Cortex of kidney (tissue), 1 donor: ENCODE measurements at places on chromosomes 6 and 20.

DNA sequence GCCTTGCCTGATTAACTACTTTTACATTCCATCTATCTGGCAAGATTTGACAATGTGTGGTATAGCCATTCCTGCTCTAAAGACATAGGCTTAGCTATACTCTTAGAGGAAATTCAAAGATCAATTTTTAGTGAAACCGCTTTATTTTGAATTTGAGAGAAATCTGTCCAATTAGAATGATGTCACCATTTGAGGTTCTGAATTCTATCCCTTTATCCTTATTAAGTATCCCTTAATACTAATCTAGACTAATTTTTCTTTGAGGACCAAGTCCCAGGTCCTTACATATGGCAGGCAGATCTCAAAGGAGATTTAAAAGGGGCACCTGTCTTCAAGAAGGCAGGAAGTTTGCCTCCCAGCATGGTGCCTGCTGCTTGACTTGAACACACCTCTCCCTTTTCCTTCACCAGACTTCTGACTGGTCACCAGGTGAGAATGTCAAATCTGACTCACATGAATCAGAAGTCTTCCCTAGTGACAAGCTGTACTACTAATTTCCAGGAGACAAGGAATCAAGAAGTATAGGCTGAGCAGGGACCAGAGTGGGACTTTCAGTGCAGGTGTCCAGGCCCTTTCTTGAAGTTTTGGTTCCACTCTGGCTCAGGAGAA, 15.0 kb upstream of the MRAP2 start:
- no peak for DNase-seq

DNA sequence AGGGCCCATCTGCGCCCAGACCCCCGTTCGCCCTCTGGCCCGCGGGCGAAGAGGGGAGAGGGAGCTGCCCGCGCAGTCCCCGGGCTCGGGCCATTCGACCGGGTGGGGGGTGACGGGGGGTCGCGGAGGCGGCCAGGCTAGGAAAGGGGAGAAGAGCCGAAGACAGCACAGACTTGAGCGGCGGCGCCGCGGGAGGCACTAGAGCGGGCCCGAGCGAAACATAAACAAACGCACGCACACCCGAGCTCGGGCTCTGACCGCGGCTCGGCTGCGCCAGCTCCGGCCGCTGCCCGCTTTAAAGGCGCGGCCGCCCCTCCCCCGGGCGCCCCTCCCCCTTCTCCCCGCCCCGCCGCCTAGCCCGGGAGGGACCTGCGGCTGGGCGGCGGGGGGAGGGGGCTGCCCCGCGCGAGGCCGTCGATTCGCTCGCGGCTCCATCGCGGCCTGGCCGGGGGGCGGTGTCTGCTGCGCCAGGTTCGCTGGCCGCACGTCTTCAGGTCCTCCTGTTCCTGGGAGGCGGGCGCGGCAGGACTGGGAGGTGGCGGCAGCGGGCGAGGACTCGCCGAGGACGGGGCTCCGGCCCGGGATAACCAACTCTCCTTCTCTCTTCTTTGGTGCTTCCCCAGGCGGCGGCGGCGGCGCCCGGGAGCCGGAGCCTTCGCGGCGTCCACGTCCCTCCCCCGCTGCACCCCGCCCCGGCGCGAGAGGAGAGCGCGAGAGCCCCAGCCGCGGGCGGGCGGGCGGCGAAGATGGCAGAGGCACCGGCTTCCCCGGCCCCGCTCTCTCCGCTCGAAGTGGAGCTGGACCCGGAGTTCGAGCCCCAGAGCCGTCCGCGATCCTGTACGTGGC, at the start of gene FOXO3:
Gene FOXO3, plus strand, starts transcription at position 455 of the 846 bp plus-strand sequence. Its CDS starts 292 bp downstream, at position 747.
- DNase-seq = peak; percentile 33

DNA sequence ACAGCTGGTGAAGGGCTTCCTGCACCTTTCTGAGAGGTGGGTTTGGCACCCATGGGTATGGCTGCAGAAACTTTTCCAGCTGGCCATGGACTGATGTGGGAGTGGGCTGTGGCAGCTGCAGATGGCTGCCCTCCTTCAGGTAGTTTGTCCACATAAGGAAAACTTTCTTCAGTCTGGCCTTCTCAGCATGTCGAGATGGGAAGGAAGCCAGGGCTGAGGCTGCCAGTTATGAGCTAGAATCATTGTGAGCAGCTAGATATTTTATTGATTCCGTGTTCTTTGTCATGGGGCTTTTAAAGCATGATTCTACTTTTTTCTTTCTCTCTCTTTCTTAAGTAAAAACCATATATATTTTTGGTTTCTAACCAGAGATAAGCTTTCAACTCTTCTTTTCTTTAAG, 16.6 kb downstream of the NKX2-4 start:
- no peak for DNase-seq

DNA sequence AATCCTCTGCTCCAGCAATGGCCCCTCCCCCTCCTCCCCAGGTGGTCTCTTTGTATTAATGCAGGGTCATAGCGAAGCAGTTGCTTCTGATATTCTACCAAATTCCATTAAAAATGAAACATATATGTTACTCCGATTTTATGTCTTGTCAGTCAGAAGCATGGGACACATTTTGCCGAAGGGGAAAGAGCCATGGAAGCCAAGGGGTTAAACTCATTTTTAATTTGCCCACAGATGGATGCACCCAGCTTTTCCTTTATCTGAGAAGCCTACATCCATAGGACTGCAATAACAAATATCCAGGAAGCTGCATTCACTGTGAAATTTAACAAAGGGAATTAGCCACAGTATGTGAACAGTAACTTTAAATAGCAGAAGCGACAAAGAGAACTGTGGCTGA, 688.2 kb downstream of the QKI start:
- DNase-seq = no peak

DNA sequence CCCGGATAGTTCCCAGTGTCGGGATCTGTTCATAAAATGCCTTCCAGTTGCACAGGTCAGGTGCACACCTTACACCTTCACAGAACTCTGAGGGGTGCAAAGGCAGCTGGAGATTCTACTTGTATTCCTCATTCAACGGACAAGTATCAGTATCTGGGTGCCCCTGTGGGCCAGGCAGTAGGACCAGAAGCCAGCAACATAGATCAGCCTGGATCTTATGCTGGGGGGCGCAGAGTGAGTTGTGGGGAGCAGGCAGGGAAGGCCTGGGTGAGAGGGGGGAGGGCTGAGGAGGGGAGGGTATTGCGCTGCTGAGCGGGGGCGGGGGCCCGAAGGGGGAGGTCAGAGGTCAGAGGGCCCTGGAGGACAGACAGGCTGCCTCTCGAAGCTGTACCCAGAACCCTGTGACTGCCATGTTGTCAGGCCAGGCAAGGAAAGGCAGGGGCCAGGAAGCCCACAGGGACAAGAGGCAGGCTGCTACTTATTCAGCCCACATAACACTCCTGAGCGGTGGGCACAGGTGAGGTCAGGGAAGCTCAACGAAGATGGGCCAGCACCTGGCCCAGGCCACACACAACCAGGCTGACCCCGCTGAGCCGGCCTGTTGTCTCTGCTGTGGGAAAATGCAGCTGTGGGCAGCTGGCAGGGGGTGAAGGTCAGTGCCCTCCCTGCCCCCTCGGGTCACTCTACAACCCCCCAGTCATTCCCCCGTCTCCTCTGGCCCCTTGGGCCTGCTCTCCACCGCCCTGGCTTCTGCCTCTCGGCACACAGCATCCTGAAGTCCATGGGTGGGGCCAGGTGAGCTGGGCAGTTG, 1.1 kb downstream of the OPRL1 start:
- no peak for DNase-seq

- no peak for DNase-seq
Measured at GRCh38 chr6:121499666-121500065, 64.2 kb downstream of the GJA1 start.

DNA sequence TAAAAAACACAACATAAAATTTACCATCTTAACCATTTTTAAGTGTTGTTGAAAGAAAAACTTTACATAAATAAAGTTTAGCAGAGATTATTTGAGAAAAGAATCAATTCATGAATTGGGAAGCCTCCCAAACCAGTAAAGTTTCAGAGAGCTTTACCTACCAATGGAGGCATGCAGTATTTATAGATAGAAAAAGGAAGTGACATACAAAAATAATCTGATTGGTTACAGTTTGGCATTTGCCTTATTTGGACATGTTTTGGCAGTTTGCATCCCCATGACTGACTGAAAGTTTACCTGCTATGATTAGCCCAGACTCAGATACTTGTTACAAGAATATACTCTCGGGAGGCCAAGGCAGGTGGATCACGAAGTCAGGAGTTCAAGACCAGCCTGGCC, 3.7 kb upstream of the CMTR1 start:
- DNase-seq = no peak

DNA sequence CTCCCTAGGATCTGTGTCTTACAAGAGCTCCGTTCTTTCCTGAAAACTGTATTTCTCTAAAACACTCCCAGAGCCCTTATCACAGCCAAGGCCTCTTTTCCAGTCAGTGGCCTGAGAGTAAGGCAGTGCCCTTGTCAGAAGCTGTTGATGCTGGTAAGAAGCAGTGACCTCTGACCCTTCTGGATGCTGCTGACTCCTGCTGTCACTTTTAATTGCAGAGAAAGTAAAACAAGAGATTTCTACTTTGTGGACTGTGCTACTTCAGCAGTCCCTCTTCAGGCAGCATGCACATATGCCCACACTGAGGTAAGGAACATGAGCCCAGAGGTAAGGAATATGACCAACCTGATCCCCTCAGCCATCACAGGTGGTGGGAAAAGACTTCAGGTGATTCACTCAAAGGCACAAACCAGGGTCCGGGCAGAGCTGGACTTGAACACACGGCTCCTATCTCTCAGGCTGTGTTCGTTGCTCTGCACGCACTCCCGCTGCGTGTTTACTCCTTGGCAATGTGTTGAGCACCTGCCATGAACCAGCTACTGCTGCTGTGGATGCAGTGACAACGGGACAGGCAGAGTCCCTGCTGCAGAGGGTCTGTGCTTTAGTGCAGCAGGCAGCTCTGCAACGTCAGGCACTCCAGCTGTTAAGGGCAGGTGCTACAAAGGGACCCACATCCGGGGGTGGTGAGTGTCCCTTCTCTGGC, 201.9 kb upstream of the CST7 start:
- no peak for DNase-seq

GRCh38 chr20:32930701-32931100, 72.0 kb downstream of the EFCAB8 start:
- no peak for DNase-seq

DNA sequence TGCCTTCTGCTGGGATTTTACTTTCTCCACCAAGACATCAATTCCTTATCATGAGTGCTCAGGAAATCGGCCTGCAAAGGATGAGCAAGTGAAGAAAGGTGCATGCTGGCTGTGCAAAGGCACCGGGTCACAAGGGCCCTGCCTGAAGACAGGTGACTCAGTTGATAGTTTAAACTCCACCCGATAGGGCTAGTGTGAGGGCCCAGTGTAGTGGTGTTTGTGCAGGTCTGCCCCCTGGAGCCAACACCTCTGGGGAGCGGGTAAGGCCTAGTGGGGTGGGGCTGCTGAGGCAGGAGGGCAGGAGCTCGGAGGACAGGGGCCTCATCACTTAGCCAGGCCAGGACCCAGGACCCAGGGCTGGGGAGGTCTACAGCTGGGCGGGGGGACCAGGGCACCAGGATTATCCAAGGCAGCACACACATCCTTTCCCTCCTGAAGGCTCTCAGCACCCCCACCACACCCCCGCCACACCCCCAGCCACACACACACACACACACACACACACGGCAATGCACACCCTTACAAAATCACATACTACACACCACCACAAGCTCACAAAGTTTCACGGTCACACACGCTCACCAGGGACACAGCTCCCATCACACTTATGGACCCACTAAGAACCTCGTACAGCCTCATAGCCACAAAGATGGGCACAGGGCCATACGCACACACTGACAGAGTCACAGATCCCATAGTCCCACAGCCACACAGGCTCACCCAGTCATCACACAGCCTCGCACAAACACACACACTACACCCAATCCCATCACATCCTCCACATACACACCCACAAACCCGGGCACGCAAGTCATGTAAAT, 75.4 kb downstream of the GRM4 start:
- no peak for DNase-seq

DNA sequence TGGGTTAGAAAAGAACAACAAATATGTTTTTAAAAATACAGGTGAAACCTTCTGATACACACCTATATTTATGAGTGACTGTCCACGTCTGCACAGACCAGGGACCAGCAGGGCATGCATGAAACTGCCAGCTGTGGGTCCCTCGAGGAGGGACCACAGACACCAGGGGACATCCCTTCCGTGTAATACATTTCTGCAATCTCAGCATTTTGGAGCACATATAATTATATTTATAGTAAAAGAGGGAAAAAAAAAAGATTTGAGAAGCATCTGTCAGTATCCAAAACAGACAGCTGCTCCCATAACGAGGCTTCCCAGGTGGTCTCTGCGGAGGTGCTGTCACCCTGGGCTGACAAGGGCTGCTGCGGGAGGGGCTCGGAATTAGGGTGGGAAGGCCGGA, 40.2 kb downstream of the PMEPA1 start:
- no peak for DNase-seq

DNA sequence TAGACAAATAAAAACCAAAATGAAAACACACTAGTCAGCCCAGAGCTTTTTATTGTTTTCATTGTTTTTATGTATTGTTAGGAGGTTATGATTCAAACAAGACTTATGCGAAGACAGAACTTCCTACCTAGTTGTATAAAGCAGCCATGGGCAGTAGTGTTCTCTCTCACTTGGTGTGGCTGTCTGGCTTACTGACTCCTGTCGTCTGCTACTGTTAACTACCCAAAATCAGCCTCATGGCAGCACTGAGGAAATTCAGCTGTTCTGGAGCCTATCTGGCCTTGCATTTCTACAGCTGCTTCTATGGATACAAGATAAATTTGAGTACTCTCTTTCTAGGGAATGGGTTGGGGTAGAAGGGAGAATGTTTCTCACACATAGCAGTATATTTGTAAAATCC, 20.4 kb downstream of the VTA1 start:
- DNase-seq = no peak

DNA sequence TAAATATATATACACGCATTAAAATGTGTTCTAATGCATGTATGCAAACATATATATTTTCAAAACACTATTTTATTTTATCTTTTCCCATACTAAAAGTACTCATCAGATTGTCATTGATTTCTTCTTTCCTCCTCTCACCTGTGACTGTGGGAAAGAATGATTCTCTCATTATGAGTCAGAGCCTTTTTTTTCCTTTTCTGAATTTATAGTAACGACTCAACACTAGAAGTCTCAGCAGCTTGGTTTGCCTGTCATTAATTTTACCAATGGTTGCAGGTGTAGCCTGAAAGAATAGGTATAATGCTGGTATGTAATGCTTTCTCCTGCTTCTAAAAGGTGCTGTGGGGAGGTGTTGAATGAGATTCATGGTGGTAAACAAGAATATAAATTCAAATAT, 328.7 kb downstream of the UTRN start:
- DNase-seq = no peak

- DNase-seq = no peak
Measured at GRCh38 chr6:156776840-156777576, at the start of gene ARID1B. ARID1B (plus strand) TSS chr6:156777378; CDS start chr6:156777681, 303 bp downstream.
